A375 (cell line): ENCODE measurements at places on chromosomes 7 and 10. TPM values are rescaled to one million over a fixed set of nuclear protein-coding genes. Genes with fewer than 3 reads are reported as not detected.

ITGB8 gene
- 44.3 and 50.9 TPM in 2 replicates for total RNA-seq

SPDYE2B gene
- not detected in 2 replicates for total RNA-seq

CLRN3 gene
- total RNA-seq = not detected in 2 replicates

HDAC9 gene
- total RNA-seq = 11.6 and 12.9 TPM in 2 replicates

GRID1 gene
- 0.03 and 0.04 TPM in 2 replicates for total RNA-seq

PRLHR gene
- total RNA-seq = not detected in 2 replicates

CYP3A4 gene
- total RNA-seq = not detected in 2 replicates

GALNT17 gene
- 0.08 TPM in 1 of 2 replicates, not detected in the other for total RNA-seq

TMEM229A gene
- total RNA-seq = not detected in 2 replicates

EN2 gene
- total RNA-seq = 3.6 and 5.5 TPM in 2 replicates

PROSER2 gene
- total RNA-seq = 29.3 and 31.3 TPM in 2 replicates

UROS gene
- total RNA-seq = 60.1 and 65.3 TPM in 2 replicates

SFTPA2 gene
- not detected in 2 replicates for total RNA-seq

SOSTDC1 gene
- total RNA-seq = not detected in 2 replicates

TAC1 gene
- 2.7 and 5.4 TPM in 2 replicates for total RNA-seq

ACSM6 gene
- not detected in 2 replicates for total RNA-seq

MRPS24 gene
- 123 and 143 TPM in 2 replicates for total RNA-seq

ZNF503 gene
- total RNA-seq = 2.3 and 3.2 TPM in 2 replicates

CRHR2 gene
- total RNA-seq = not detected in 2 replicates

MRC1 gene
- not detected in 2 replicates for total RNA-seq

BAMBI gene
- total RNA-seq = 53.5 and 65.3 TPM in 2 replicates

MBL2 gene
- total RNA-seq = 0.05 and 0.26 TPM in 2 replicates

MOGAT3 gene
- total RNA-seq = not detected in 2 replicates

NPC1L1 gene
- total RNA-seq = 0.03 and 0.11 TPM in 2 replicates

NEURL1 gene
- 0.53 and 0.66 TPM in 2 replicates for total RNA-seq
